Stimulated activated CD8-positive, alpha-beta memory T cell treated with anti-CD3 and anti-CD28 coated beads, Interleukin-12 subunit alpha, Interleukin-12 subunit beta, amount 100 ng/mL, for 4 hours (primary cell): ENCODE measurements at places on chromosomes 2 and 18.

GRCh38 chr2:1430491-1430890, 17.2 kb downstream of the TPO start:
- DNase-seq = no peak

GRCh38 chr2:17000184-17000482, 334.5 kb upstream of the CYRIA start:
- no peak for DNase-seq

DNA sequence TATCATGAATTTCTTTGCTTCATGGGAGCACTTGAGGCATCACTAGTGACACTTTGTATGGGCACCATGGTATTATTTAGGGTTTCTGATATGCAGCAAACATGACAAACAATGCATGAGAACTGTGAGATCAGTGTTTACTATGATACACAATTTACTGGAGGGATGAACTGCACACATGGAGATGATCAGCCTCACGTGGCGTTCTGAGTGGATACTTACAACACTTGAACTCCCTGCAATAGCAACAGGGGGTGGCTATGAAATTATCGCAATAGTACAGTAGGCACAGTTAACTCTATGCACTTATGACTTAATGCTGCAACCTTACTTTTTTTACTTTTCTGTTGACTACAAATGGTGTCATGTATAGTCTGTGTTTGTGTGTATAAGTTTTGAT, 18.5 kb upstream of the UGT1A8 start:
- no peak for DNase-seq

DNA sequence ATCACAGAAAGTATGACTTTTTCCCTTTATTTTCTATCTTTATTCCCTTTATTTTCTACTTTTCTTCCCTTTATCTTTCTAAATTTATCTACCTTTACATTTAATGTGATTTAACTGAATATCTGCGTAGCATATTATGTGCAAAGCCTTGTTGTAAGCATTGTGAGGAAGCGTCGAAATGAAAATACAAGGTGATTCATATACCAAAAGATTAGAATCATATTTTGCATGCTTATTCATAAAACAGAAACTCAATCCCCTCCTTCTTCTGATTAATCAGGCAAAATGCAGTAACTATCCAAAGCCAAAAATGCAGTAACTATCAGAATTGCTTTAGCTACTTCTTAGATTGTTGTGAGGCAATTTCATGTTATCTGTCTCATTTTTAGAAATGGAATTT, 393.0 kb downstream of the CDH19 start:
- DNase-seq = no peak

- no peak for DNase-seq
Observed at GRCh38 chr2:20099780-20100179, 48.4 kb upstream of the LAPTM4A start.

- DNase-seq = no peak
Observed at GRCh38 chr2:75920859-75921551, 210.3 kb upstream of the GCFC2 start.

DNA sequence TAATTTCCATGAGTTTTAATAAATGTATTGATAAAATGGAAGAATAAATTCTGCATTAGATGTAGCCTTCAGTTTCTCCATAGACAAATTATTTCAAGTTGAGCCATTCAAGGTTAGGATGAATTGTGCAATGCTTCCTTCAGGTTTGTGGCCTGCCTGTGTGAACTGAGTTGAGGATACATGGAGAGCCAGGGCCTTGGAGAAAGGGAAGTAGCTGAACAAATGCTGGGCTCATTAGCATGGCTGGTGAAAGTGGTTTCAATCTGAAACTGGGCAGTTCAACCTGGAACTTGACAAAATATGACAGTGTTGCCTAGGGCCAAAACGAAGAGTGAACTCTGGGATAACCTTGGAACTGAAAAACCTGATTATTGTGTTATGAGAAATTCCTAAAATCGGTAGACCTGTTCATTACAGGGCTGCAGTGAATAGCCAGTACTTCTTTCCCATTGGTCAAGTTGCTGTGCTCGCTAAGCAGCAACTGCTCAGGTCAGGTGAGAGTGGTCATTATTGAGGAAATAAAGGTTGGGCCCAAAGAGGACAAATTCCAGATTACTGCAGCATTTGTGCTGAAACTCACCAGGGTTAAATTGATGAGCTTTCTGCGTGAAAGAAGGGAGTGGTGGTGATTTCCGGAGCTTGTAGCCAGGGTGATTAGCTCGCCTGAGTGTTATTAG, 12.7 kb downstream of the INPP1 start:
- DNase-seq = no peak

- no peak for DNase-seq
Observed at GRCh38 chr2:54708584-54709335, 14.7 kb upstream of the EML6 start.

DNA sequence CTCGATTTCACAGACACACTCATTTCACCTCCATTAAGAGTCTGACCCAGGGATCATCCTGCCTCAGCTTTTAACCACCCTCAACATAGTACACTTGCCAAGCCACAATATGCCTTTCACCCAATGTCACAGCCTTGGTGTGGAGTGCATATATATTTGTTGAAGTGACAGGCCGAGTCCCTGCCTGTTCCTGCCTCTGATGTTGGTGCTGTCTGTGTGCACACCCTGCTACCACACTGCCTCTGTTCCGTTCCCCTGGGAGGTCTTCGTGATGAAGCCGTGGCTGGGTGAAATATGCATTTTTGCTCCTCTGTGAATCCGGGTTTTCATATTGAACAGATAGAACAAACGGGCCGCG, 90.3 kb downstream of the RNF144A start:
- DNase-seq = no peak

DNA sequence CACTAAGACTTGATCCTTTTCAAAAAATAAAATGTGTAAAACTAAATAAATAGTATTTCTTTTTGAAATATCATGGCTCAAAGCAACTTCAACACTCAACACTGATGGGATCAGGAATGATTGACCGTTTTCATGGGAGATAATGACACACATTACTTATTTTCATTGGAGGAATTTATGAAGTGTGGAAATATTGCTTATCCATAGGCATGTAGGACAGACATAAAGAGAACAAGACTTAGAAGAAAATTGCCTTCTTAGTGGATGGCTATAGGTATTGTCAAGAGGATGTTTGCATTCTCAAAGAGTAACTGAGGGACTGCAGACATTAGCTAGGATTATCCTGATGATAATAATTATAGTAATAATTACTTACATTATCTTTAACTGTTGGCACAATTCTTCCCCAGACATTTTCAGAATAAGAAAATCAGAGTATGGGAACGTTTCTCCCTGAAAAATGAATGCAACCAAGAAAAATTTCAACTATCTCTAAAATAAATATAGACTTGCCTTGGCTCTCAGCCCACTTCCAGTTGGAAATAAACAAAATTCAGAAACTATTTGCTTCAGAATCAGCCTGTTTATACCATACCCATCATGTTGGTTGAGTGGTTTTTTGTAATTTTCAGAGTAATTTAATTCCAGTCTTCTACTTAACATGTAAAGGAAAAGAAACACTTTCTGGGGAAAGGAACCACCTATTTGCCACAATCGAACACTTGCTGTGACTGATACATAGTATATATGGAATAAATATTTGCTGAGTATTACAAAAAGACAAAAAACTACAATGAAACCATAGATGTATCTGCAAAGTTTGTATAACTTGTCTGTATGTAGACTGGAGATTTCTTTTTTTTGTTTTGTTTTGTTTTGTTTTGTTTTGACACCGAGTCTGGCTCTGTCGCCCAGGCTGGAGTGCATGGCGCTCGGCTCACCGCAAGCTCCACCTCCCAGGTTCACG, 165.7 kb downstream of the TMX3 start:
- no peak for DNase-seq

DNA sequence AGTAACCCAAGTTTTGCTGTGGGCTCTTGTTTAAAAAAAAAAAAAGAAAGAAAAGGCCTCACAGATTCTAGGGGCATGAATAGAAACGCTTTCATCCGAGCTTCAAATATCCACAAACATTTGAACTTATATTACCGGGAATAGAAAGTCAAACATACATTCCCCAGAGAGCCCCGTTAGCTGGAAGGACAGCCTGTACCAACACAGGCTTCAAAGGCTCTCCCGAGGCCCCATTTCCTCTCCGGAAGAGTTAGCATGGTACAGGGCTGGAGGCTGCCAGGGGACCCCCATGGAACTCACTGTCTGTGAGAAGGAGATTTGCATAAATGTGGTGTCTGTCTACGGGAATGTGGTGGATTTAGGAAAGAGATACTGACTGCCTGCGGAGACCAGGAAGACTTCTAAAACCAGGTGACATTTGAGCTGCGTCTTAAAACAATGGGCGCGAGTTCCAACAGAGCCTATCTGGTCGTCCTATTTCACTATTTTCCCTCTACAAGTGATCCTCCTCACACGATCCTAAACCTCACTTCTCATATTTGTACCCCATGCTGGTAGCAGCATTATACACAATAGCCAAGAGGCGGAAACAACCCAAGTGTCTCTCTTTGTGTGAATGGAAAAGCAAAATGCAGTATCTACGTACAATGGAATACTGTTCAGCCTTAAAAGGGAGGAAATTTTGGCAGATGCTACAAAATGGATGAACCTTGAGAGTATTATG, 820 bp upstream of the MATN3 start:
- DNase-seq = no peak

DNA sequence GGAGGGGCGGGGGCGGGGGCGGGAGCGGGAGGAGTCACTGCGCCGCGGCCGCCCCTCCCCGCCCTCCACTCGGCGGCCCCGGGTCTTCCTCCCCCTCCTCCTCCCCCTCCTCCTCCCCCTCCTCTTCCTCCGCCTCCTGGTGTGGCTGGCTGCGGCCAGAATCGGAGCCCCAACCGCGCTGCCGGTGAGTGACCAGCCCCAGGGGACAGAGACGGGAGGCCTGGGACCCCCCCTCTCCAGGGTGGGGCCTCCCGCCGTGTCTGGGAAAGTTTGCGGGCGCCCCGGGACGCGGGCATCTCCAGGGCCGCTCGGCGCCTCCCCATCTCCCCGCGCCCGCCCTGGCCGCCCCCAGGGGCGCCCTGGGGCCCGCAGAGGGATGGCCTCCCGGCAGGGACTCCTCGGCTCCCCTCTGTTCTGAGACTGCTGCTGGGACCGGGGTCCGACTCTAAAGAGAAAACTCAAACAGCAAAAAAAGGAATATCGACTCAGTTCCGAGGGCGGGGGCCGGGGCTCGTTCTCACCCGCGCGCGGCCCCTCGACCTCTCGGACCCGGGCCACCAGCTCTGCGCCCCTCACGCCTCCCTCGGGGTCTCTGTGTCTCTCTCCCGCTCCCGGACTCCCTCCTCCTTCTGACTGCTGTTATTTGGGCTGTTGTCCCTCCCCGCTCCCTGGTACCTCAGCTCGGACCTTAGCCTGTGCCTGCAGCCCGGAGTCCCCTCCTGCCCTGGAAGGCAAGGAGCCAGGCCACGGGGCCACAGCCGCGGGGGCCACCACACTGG, at the start of gene STON1:
TSS of gene STON1 (plus strand) at position 122 of the 779 bp plus-strand sequence. CDS start 50,480 bp downstream, outside the sequence.
- DNase-seq = peak; percentile 4
